ENCODE measurements at places on chromosomes 7 and 10.
A peak's percentile ranks its signal among the peaks of the same experiment; 100 is the strongest.

DNA sequence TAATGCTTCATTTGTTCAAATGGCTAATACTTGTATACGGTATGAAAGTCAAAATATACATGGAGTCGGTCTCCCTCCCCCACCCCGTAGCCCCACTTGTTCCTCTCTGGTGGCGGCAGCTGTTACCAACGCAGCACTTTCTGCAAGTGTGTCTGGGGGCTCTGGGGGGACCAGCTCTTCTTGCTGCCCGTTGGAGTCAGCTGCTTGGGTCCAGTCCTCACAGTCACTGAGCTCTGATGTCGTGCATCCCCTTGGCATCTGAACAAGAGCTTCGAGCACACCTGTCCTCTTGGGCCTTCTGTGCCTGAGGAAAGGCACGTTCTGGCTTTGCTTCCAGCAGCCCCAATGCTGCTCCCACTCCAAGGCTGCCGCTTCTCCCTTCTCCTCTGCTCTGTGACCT, 493.1 kb downstream of the PLXNA4 start:
- no peak for DNase-seq

- DNase-seq, result no peak
These were observed 157.4 kb downstream of the ARID5B start for GRCh38 chr10:62058896-62059216.

GRCh38 chr7:114922026-114922651, at the start of gene MDFIC:
TSS of gene MDFIC (plus strand) at chr7:114922094. CDS start at chr7:114923034, 940 bp downstream.
- DNase-seq, result peak; percentile 22

- DNase-seq, result no peak
These were observed 202.1 kb upstream of the NFE2L3 start for GRCh38 chr7:25949736-25950487.

DNA sequence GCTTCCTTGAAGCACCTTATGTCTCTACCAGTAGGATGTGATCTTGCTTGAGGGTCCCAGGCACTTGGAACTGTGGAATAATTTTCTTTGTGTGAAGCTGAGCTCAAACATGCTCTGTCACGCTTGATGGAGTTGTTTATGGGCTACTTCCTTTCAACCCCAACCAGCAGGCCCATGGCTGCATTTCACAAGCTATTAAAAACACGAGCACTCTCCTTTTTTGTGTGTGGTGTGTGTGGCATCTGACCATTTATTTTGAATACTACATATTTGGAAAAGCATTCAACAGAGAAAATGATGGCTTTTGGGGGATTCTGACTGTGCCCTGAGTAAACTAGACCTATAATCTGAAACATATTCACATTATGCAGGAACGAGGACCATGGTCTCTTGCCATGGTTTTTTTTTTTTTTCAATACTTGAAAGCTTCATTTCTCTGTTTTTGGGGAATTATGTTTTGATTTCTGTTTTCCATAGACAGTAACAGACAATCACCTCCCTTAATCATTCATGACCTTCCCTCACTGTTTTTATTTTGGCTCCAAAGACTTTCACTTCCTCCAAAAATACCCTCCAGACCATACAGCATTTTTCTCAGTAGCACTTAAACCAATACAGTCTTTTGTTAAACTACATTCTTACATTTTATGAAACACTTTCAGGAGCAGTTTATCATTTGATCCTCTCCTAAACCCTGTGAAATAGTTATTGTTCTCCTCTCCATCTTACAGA, 233.6 kb upstream of the BMPER start:
- no peak for DNase-seq

- no peak for DNase-seq
These were observed 575.6 kb downstream of the ARL4A start for GRCh38 chr7:13262929-13263530.

- no peak for DNase-seq
These were observed 68.8 kb upstream of the KIF5B start for GRCh38 chr10:32125023-32125422.

DNA sequence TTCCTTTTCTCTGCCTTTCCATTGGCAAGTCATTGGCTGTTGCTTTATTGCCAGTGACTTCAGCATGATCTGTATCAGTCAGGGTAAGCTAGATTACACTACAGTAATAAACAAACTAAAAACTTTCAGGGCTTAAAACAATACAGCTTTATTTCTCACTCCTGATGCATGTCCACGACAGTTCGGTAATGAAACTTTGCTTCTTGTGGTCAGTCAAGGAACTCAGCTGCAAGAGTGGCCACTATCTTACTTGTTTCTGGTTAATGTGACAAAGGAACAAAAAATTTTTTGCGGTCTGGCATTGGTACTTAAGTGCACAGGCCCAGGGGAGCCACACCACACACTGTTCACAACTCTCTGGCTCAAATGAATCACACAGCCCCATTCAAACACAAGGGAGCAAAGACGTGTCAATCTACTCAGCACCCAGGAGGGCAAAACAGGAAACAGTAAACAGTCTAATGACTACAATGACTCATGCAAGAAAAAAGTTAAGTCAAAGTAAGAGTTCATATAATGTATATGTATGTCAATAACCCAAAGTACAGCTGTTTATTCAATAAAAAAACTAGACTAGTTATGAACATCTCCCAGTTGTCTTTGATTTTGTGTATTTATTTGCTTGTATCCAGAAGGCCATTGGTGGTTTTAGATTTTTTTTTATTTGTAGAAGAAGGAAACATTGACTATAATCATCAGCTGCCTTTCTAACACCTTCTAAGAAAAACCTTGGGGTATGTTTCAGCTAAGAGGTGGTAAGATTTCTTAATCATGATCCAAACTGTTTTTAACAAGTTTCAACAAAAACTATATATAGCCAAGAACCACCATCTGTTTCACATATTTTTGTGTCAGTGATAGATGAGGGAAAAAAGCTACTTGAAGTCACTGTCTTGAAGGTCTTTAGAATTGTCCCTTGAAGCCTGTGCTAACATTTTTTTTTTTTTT, 134.4 kb upstream of the FAM3C start:
- peak; percentile 19 for DNase-seq

DNA sequence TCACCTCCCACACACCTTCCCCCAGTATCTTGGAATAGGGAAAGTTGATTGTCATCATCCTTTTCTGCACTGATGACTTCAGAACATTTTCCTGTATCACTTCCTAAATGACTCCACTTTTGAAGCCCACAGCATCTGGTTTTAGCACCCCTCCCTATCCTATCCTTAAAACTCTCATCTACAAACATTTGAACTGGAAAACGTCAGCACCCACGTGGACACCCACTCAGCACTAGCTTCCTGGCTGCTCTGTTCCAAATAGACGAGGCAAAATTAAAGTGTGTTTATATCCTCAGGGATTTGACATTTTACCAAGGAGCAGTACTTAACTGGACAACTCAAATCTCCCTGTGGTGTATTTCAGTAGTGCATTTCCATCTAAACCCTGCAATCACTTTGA, 73.9 kb downstream of the REEP3 start:
- no peak for DNase-seq

GRCh38 chr7:66629222-66630062, 761 bp downstream of the KCTD7 start:
- no peak for DNase-seq

- no peak for DNase-seq
These were observed 31.8 kb upstream of the ELFN1 start for GRCh38 chr7:1638215-1638661.

DNA sequence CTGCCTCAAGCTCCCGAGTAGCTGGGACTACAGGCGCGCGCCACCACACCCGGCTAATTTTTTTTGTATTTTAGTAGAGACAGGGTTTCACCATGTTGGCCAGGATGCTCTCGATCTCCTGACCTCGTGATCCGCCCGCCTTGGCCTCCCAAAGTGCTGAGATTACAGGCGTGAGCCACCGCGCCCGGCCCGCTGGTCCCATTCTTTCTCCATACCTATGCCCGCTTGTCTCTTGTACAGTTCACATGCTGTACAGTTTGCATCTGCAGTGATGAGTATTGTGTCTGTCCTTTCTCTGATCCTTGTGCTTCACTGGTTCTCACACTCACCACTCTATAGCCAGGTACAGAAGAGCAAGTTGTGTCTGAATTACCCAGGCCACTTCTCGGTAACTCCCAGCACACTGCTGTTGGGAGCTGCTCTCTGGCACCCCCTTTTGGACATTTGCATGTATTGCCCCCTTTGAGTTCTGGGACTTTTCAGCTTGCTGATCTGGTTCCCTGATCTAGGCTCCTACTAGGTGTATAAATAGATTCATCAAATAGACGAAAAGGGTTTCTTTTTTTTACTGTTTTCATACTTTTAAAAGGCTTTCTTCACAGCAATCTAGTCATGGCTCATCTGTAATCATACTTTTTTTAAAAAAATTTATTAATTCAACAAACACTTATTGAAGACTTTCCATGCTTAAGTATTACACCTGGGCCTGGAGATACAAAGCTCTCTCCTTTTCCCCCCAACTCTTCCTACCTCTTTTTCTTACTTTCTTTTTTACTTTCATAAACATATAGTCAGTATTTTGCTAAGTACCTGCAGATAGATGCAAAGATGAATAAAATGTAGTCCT, 53.5 kb downstream of the AOAH start:
- peak; percentile 39 for DNase-seq

DNA sequence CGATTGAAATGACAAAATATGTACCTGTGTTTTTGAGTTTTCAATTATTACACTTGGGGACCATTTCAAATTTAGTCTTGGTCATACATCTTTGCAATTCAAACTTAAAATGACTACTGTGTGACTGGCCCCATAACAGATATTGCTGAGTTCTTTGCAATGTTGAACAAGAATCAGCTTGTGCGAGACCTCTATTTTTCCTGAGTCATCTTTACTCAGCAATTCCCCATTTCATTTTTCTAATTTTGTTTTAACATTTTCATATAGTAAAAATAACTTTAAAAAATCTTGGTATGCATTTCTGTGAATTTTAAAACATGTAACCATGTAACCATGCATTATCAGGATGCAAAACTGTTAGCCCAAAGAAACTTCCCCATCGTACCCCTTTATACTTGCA, 678.1 kb downstream of the ANKRD7 start:
- DNase-seq, result no peak

DNA sequence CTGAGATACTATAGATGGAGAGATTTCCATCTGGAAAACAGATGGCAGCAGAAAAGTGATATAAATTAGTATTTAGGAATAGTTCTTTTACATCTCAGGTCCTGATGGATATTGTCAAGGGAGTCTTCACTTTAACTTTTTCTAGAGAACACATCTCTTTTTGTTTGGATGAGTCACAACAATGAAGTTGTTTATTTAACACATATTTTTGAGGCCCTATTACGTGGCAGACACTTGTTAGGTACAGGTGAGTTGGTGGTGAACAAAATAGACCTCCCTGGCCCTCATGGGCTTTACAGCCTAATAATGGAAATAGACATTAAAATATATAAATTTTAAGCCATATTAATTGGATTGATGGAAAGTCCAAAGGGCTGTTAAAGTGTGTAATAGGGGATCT, 168.3 kb downstream of the VTI1A start:
- no peak for DNase-seq

DNA sequence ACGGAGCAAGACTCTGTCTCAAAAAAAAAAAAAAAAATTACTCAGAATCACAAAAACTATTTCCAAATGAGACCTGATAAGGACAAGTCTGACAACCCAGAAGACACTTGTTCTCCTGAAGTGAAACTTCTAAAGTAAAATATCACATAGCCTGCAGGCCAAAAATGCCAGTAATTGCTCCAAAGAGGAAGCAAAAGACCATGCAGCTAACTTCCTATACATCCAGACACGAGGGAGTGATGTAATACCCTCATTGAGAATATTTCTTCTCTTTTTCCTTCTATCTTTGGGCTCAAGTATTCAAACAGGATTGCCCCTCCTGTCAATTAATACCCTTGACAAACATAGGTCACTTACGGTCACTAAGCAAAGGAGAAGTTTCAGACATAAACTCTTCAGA, 31.2 kb downstream of the ARMH3 start:
- DNase-seq, result no peak

DNA sequence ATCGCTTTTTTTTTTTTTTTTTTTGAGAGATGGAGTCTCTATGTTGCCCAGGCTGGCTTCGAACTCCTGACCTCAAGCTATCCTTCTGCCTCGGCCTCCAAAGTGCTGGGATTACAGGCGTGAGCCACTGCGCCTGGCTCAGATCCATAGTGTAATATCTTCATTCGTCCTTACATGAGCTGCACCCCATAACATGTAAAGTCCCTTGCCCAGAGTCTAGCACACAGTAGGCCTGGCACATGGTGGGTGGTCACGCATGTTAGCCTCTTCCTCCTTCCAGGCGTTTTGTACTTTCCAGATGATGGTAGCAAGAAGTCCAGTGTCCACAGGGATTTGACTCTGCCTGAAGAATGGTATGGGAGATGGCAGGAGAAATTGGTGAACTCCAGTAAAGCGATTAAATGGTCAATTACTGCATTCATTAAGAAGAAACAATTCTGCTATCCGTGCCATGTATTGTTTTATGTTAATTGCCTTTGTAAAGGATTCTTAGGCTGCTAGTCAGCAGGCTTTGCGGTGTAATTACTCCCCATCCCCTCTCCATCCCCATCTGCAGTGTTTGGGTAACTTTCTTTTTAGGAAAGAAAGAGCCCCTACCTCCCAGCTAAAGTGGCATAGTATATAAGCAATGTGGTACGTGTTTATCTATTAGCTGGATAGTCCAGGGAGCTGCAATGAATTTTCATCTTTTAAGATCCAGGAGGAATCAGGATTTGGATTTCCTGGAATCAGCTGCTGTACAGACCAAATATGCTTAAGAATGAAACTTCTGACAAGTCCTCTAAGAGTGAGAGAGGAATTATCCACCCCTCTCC, 1.2 kb downstream of the TPST1 start:
- no peak for DNase-seq

GRCh38 chr10:12590675-12591659, 241.6 kb downstream of the CAMK1D start:
- DNase-seq, result no peak

DNA sequence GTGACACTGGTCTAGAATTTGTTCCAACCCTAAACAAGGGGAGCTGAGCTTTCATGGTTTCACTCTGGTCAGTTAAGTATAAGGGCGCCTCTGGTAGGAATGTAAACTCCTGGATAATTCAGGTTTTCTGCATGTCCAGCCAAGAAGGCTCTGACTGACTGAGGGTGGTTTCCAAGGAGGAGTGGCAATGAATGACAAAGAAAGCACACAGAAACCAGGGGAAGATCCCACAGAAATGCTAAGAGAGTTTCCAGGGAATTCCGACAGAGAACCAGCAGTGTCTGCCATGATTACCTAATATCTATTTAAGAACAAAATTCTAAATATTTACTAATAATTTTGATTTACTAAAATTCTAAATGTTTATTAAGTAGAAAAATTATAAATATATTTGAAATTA, 27.3 kb upstream of the NRG3 start:
- no peak for DNase-seq

GRCh38 chr10:130871406-130871805, 440.1 kb downstream of the TCERG1L start:
- no peak for DNase-seq

DNA sequence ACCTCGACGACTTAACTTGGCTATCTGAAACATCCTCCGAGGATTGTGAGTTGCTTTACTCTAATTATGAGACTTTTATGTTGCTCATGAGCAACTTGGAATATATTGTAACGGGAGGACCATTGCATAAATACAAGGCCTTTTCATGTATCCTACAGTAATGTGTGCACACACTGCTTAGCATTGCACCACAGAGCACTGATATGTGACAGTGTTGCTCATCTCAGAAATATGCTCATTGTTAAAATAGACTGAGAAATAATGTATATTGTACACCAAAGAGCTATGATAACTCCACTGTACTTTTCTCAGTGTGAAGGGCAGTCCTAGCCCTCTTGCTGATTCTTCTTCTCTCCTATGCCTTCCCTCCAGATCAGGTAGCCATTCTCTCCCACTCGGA, 102.8 kb upstream of the CDK13 start:
- DNase-seq, result no peak

GRCh38 chr7:539731-540411, 20.2 kb upstream of the PDGFA start:
- DNase-seq, result no peak

GRCh38 chr7:43873300-43873699, 4.0 kb upstream of the MRPS24 start:
- no peak for DNase-seq
